ENCODE measurements at places on chromosomes 1 and 21.

GRCh38 chr1:35288761-35289160 lies 20.3 kb downstream of the ZMYM4 start:
- DNase-seq, result no peak

DNA sequence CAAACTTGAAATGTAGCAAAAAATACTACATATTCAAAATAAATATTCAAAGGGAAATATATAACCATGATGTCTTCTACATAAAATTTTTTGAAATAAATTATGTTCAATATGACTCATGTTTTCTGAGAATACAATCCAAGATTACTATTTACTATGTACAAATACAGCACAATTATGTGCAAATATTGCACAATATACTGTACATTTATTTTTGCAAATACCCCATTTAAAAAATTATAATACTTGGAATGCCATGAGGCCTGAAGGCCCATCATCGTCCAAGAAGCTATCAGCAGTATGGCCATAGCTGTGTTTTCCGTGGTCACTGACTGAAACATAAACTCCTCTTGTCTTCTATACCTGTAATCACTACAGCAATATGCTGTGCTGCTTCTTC lies 12.3 kb downstream of the CCDC181 start:
- no peak for DNase-seq

- no peak for DNase-seq
Measured at GRCh38 chr1:36225283-36225899, 1.1 kb downstream of the THRAP3 start.

DNA sequence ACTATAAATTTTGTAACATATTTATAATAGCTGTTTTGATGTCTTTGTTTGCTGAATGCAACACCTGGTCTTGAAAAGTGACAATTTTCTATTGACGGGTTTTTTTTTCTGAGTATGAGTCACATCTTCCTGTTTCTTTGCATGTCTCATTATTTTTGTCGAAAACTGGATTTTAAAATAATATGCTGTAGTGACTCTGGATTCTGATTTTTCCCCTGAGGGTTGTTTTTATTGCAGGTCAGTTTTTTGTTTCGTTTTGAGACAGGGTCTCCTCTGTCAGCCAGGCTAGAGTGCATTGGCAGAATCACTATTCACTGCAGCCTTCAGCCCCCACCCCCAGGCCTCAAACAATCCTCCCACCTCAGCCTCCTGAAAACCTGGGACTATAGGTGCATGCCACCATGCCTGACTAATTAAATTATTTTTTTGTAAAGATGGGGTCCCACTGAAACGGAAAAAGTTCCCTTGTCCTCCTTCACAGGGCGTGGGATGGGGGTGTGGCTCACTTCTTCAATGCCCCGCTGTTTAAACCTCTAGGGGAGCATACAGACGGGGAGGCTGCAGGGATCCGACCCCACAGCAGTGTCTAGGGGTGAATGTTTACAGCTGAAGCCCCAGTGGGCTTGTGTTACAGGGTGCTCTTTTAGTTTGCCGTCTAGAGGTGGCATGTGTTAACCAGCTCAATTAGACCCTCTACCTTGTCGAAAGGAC lies 11.3 kb upstream of the PPIE start:
- DNase-seq, result no peak

DNA sequence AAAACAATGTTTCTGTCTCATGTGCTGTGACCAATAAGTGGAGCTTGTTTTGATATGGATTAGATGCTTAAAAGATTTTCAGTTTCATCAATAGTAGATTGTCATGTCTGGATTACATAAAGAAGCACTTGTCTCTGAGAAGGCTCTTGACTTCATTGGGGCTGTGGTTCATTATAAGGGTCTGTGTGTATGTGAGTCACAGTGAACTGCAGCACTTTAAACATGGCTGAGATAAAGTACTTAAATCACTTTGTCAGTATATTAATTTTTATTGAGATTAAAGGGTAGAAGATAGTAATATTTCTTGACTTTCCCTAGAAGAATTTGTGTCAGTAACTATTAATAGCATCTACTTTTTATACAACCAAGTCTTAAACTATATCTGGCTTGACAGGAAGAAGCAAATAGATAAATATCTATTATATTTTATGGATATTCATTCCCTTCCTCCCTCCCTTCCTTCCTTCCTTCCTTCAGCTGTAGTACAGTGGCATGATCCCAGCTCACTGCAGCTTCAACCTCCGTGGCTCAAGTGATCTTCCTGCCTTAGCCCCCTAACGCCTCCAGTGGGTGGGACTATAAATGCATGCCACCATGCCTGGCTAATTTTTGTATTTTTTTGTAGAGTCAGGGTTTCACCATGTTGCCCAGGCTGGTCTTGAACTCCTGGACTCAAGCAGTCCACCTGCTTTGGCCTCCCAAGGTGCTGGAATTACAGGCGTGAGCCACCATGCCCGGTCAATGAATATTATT lies 48.8 kb downstream of the ZFYVE9 start:
- no peak for DNase-seq

GRCh38 chr1:37814252-37814651 lies 6.2 kb upstream of the YRDC start:
- DNase-seq, result no peak

DNA sequence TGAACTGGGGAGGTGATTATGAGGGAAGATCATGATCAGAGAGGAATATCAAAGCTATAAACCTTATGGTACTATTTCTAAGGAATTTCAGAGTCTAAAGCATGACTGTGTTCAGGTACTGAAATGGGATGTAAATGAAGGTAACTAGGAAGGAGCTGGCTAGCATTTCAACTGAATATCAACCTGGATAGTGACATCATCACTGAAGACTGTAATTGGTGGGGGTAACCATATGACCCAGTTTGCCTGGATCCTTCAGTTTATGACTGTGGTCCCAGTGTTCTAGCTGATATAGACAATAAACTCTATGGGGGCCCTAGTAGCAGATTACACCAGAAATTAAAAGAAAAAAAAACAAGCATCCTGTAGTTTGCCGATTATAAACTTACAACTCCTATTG lies 120.8 kb downstream of the APP start:
- no peak for DNase-seq

GRCh38 chr21:34702341-34703170 lies 33.8 kb downstream of the CLIC6 start:
- DNase-seq, result no peak

DNA sequence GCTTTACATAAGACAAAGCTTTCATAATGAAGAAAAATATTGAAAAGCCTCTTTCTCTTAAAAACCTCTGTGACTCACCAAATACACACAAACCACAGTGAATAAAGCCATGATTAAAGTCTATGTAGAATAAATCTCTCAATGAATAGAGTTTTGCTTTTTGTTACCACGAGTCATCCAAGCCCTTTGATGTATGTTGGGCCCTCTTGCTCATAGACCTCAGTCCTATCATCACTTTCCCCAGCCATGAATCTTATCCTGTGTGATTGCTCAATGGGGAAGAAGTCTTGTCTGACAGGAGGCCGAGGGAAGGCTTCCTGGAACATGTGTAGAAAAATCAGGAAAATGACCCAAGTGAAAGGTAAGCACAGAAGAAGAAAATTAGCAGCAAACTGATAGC lies 60.8 kb downstream of the NGF start:
- DNase-seq, result no peak

GRCh38 chr1:34684266-34684665 lies 70.6 kb upstream of the GJB5 start:
- peak; percentile 71 for DNase-seq

DNA sequence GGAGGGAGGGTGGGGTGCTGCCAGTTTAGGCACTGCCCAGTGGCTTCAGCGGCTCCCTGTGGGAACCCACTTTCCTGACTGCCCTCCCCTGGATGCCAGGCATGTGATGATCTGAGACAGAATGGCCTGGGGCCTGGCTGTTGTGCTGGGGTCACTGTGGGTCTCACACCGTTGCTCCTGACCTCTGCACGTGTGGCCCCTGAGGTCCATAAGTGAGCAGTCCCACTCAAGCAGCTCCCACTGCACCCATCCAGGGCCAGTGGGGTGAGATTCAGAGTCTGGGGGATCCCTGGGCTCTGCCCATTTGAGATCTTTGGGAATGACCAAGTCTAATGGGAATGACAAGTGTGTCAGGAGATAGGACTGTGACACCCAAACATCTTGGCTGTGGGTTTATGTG lies 18.0 kb downstream of the PODN start:
- DNase-seq, result no peak

- DNase-seq, result peak; percentile 79
Measured at GRCh38 chr21:33022828-33023573, 2.7 kb upstream of the OLIG2 start.

DNA sequence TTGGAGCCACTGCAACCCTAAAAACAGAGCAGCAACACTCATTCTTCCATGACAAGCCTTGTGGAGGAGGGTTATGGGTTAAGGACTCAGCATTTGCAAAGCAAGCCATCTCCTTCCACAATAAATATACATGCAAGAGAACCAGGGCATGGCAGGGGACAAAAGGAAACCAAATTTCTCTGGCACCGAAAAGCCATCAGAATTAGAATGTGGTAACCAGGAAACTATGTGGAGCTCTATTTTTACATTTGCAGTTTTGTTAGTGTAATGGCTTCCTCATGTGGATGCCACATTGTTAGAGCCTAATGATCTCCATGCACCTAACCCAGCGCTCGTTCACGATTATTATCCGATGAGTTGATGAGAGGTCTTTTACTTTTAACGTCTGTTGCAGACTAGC lies 91.7 kb downstream of the NAV1 start:
- no peak for DNase-seq

DNA sequence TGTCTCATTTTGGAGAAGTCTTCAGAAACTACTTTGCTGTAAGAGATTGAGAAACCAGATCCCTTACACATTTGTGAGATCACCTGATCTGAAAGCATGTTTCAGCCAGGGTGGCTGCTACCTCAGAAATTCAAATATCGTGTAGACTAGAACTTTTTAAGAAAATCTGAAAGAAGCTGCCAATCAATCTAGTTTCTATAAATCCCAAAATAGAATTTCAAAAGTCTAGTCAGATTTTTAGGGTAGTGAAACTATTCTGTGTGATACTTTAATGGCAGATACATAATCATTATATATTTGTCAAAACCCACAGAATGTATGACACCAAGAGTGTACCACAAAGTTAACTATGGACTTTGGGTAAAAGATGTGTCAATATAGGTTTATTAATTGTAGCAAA lies 79.9 kb upstream of the PLPPR5 start:
- DNase-seq, result no peak

- no peak for DNase-seq
Measured at GRCh38 chr1:170309389-170310013, 163.7 kb downstream of the NTMT2 start.

- DNase-seq, result no peak
Measured at GRCh38 chr1:231557411-231557810, 28.9 kb downstream of the TSNAX start.

GRCh38 chr1:14034506-14034905 lies 334.5 kb downstream of the PRDM2 start:
- no peak for DNase-seq

- no peak for DNase-seq
Measured at GRCh38 chr1:239899747-239900146, 191.9 kb upstream of the FMN2 start.

GRCh38 chr1:19032701-19033514 lies 76.4 kb upstream of the IFFO2 start:
- peak; percentile 69 for DNase-seq

DNA sequence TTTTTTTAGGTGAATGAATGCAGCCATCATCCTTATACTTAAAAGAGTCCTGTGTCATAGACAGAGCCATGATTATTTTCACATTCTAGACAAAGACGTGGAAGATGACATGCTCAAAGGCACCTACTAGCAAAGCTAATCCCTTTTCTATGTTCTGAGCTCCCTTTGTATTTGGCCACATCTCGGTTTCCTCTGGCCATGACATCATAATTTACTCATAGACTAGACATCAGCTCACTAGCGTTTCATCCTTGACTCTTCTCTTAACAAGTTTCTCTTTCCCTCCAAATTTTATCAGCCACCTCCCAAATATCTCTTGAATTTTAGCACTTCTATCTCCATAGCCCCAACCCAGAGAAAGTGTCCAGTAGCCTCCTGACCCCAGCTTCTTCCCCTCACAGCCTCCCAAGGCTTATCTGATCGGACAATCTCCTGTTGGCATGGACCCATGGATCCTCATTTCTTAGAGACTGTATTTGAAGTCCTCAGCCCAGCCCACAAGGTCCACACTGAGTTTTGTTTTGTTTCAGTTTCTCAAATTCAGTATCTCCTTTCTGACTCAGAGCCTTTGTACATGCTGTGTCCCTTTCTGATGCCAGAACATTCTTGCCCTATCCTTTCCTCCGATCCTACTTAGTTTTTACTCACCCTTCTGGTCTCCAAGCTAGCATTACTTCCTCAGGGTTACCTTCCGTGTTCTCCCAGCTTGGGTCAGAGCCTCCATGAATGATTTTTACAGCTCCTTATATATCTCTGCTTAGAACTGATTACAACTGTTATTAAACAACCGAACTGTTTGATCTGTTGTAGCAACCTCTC lies 33.0 kb upstream of the EPS8L3 start:
- DNase-seq, result no peak

DNA sequence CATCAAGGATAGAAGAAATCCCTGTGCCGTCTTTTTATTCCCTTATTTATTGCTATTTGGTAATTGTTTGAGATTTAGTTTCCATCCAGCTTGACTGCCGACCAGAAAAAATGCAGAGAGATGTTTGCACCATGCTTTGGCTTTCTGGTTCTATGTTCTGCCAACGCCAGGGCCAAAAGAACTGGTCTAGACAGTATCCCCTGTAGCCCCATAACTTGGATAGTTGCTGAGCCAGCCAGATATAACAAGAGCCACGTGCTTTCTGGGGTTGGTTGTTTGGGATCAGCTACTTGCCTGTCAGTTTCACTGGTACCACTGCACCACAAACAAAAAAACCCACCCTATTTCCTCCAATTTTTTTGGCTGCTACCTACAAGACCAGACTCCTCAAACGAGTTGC lies 99.0 kb downstream of the TGFB2 start:
- no peak for DNase-seq

DNA sequence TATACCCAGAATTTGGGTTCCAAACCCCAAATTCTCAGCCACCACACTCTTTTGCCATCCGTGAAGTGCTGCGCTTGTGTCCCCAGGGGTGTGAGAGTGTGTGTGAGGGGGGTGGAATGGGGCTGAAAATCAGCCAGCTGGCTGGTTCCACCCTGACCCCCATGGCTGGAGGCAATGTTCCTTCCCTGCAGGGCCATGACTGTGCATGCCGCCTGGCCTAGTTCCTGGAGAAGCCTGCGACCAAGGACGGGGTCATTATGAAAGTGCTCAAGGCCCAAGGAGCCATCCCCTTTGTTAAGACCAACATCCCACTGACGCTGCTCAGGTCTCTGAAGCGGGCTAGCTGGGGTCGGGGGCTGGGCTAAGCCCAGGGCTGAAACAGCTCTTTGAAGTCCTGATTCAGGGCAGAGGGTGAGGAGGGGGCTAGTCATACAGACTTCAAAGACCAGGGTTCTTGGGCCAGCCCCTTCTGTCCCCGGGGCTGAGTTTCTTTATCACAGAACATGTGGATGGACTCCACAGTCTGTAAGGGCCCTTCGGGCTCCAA lies 38.7 kb downstream of the FAAH start:
- no peak for DNase-seq

GRCh38 chr1:187413405-187414169 lies 584.8 kb downstream of the PLA2G4A start:
- DNase-seq, result no peak

GRCh38 chr1:96995351-96995750 lies 273.8 kb downstream of the PTBP2 start:
- DNase-seq, result no peak

All from H7 (cell line).